ENCODE measurements at places on chromosomes 5 and 9.

DNA sequence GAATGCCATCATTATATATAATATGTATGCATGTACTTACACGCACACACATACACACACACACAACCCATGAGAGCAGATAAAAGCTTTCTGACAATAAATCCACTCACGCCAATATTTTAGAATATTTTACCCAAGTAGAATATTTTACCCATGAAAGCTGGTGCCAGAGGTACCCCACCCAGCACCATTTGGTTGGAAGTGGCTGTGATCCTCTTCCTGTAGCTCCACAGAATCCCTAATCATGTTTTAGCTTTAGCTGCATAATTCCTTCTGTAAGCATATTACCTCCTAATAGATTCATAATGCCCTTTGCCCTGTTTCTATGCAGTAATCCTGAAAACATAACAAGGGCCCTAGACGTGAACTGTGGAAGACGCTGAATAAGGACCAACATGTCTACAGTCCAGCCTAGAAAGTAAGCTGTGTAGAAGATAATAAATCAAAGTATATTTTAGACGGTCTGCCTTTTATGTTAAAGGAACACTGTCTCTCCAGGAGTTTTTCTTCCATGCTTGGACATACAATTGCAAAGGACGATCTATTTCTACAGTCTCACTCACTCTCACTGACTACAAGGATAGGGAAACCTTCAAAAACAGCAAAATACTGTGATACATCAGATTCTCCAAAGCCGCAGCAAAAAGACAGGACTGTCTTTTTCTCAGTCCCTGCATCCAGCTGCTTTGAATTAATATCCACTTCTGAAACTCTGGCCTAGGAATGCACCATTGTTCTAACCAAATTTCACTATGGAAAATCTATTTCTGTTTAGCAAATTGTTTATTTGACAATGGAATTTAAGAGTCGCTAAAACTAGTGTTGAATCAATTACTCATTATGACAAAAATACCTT, 98.2 kb downstream of the USP20 start:
- DNase-seq: no peak

- DNase-seq: no peak
Observed at GRCh38 chr5:65172486-65173129, 309.1 kb downstream of the ADAMTS6 start.

GRCh38 chr5:56422076-56422762, 189.1 kb upstream of the ANKRD55 start:
- DNase-seq: no peak

DNA sequence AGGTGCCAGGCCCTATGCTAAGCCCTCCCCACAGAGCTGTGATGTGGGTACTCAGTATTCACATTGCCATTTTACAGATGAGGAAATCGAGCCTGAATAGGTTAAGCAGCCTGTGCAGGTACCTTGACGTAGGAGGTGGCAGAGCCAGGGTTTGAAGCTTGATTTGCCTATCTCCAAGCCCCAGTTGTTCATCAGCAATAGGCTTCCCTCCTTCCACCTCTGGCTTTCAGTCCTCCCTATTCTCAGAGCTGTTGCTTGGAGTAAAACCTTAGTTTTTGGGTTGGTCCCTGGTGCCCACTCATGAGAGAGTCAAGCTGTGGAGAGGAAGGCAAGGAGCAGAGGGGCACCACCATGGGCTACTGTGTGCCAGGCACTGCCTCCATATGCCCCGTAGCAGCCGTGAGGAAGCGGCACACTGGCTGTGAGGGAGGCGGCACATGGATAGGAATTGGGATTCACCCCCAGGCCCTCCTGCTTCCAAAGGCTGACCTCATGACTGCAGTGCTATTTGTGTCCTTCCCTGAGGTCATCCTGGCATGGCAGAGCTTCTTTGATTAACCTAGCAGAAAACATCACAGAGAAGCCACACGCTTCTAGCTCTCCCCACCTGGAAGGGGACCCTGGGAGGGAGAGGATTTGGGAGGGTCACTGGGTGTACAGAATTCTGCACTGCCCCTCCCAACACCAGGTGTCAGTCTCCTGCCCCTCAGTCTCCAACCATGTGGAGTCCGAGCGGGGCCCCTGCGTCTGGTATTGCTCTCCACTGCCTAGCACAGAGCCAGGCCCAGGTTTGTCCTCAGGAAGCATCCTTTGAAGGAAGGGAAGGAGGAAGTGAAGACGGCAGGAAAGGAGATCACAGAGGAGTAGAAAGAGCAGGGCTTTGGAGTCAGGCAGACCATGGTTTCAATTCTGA, 109.8 kb downstream of the RGS3 start:
- DNase-seq: no peak
